ENCODE measurements at places on chromosomes 7 and 10.

DNA sequence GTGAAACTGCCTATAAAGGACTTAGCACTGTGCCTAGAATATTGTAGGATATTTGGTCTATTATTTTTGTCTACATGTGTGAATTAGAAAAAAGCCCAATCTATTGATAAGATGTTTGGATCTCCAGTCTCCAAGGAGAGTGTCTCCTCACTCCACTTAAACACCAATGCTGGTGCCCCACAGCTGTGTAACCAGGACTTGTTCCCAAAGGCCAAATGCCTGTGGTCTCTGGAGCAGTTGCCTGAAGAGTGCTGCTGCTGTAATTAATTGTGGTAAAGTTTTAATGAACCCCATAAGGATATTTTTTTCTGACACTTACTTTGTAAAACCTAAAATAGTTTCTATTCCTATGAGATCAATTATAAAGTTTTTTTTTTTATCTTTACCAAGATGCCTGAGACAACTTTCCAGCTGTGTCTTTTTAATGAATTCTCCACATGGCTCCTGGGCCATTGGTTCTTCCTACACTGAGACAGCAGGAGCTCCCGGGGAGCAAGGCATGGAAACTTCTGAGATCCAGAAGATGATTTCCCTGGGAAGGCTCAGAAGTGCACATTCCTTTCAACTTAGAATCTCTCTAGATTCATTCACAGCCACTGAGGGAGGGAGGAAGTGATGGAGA lies 11.2 kb upstream of the OR2A5 start:
- DNase-seq: no peak

DNA sequence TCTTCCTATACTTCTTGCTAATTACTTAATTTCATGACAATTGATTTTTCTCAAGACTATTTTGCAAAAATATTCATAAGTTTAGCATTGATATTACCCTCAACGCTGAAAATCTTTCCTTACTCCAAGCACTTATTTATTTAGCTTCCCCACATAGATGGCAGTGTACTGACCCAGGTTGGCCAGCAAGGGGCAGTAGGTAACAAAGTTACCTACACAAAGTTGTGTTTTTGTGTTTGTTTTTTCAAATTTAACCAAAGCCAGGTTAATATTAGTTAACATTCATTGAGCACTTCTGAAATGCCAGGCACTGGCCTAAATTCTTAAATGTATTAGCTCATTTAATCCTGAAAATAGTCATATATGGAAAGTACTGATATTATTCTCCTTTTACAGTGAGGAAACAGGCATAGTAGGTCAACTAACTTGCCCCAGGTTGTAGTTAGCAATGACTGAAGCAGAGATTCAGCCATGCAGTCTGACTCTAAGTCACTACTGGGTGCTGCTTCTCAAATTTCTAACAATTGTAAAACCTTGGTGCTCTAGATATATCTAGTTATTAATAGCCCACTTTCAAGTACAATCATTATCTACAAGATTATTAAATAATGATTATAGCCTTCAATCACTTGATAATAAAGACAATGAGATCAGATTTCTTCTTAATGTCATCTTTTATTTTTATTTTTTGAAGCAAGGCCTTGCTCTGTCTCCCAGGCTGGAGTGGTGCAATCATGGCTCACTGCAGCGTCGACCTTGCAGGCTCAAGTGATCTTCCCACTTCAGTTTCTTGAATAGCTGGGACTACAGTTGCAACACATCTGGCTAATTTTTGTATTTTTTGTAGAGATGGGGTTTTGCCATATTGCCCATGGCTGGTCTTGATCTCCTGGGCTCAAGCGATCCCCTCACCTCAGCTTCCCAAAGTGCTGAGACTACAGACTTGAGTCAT lies 5.8 kb upstream of the GGCT start:
- peak; percentile 30 for DNase-seq

- DNase-seq: no peak
Measured at GRCh38 chr10:29802171-29802570, 167.4 kb upstream of the SVIL start.

- no peak for DNase-seq
Measured at GRCh38 chr10:46226232-46226631, 60.6 kb upstream of the ANTXRL start.

GRCh38 chr10:111085690-111086353 lies 9.0 kb downstream of the ADRA2A start:
- DNase-seq: no peak

GRCh38 chr7:21367081-21367480 lies 60.8 kb upstream of the SP4 start:
- no peak for DNase-seq

DNA sequence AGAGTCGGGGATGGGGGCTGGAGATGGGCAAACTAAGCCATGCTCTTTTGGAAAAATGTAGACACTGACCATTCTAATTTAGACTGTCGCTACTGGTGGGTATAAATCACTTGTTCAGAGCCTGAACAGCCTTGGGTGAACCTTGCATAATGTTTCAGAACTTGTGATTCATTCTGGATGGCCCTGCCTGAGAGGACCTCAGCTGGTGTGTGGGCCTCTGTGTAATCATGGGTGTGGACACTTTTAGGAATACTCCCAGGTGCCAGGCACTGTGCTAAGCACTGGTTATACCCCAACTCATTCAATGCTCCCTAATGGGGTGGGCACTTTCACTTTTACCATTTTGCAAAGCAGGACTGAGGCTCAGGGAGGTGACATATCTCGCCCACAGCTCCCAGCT lies 26.8 kb upstream of the TM9SF3 start:
- DNase-seq: no peak

Data from activated naive CD4-positive, alpha-beta T cell treated with anti-CD3 and anti-CD28 coated beads, Interleukin-2, amount 50 U/mL, for 16 hours (primary cell).